Cardiac muscle cell (in vitro differentiated cells and primary cell): ENCODE measurements at places on chromosomes 16 and 17.

- DNase-seq, result no peak
These were observed 366.2 kb upstream of the TNRC6C start for GRCh38 chr17:77592106-77592865.

- DNase-seq, result peak; percentile 98
These were observed 31.9 kb downstream of the NMT1 start for GRCh38 chr17:45092911-45093430.

DNA sequence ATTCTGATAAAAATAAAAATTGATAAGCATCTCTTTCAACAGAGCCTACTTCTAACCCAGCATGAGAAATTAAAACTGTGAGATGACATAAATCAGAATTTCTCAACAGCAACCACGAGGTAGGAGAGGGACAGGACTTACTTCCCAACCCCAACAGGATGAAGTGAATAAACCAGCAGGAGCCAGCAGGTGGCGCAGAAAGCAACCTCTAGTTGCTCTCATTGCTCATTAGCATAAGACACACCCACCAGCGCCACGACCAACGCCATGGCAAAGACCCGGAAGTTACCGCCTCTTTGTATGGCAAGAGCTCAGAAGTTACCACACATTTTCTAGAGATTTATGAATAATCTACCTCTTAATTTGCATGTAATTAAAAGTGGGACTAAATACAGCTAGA lies 189.4 kb upstream of the CDH8 start:
- peak; percentile 3 for DNase-seq

DNA sequence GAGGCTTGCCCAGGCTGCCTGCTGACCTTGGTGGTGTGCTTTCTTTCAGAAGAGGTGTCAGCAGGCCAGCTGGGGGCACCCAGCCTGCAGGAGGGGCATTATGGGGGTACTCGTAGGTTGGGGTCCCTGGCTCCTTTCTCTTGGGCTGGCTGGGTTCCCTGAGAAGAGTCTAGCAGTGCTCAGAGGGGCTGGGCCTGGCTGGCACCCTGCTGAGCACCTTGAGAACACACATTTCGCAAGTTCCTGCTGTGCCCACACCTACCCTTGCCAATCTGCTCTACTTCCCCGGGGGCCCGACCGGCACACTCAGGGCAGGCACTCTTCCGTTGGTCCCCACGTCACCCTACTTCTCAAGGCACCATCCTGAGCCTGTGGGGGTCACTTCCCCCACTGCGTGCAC lies 5.1 kb downstream of the CEMP1 start:
- no peak for DNase-seq

- peak; percentile 73 for DNase-seq
These were observed 73.6 kb downstream of the IL21R start for GRCh38 chr16:27475561-27475960.

DNA sequence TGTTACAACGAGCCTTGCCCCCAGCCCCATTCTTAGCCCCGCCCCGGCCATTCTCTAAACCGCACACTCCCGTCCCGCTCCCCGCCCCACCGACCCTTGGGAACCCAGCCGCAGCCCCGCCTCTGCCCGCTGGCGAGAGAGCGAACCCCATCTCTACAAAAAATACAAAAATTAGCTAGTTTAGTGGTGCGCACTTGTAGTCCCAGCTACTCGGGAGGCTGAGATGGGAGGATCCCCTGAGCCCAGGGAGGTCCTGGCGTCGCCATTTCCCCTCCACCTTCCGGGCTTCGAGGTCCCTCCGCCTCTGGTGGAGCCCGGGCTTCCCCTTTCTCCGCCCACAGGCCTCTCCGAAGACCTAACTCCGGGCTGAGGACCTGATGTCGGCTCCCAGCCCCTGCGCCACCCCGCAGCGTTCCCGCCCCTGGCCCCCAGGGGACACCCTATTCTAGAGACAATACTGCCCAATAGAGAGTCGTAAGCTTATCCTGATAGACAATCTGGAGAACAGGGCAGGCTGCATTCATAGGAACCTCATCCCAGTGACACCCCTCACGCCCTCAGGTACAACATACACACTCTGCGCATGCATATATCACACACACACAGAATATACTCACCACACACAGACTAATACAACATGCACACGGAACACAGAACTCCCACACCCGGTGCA lies 480 bp upstream of the PROCA1 start:
- DNase-seq, result peak; percentile 51

DNA sequence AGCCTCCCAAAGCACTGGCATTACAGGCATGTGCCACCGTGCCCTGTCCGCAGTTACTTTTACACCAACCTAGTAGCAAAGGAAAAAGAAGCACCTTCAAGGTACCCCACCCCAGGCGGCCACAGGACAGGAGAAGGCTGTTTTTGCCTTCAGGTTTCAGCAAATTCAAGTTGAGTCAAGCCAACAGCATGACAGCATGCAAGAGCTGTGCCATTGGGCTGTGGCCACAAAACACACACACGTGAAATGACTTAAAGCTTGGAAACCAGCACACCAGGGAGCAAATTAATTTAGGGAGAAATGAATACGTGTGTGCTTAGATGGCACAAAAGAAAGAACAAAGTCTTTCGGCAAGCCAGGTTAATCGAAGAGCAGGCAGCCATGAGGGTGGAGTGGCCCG lies 39.7 kb downstream of the ERCC4 start:
- DNase-seq, result no peak

DNA sequence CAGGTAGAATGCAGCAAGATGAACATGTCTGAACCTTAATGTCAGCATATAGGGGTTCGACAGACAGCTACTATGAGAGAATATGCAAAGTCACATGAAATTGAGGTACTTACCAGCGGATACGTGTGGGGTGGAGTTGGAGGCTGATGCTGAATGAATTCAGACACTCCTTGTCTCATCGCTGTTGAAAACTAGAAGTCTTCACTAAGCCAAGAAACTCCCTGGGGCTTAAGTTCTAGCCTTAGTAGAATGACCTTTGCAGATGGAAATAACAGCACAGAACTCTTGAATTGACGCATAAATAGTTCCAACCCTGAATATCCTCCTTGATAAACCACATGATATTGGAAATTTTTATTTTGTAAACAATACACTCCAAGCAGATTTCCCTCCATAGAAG lies 32.9 kb upstream of the MYOCD start:
- no peak for DNase-seq

- no peak for DNase-seq
These were observed 61.4 kb downstream of the CREBBP start for GRCh38 chr16:3819175-3819527.

GRCh38 chr17:61647047-61647446 lies 56.0 kb upstream of the NACA2 start:
- DNase-seq, result no peak

DNA sequence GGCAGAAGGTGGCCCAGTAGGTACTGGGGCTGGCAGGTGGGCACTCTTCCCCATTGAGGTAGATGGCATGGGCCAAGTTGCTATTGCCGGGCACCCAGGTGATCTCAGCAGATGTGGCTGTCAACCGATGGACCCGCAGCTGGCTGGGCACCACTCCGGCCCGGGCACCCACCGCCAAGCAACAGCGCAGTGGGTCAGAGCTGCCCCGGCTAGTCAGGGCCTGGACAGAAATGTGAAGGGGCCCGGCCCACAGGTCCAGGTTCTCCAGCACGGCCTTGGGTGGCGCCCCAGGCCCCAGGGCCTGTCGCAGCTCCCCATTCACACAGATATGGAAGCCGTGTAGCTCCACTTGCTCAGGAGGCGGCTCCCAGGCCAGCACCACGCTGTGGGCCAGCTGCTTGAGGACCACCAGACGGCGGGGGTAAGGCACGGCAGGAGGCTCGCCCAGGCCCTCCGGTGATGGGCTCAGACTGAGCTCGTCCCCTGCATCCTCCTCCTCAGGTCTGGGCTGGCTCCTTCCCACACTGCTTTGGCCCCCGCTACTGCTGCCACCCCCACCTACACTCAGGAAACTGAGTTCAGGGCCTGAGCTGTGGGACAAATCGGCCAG lies 16.5 kb downstream of the TSPOAP1 start:
- DNase-seq, result no peak

- no peak for DNase-seq
These were observed 160.3 kb upstream of the RPH3AL start for GRCh38 chr17:512926-513325.

DNA sequence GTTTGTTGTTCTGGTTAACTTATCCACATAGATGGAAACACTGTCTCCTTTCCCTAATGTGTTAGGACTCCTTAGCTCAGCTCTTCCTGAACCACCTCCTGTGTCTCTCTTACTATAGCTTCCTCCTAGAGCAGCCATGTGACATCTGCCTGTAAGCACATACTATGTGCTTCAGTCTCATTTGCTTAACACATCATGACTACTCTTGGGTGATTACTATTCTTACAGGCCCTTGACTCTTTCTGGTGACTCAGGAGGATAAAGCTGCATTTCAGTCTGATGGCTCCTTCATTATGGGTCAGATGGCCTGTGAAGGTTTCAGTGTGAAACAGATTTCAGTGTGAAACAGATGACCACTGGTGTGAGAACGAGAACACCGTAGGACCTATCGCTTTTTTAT lies 320 bp upstream of the KRTAP4-2 start:
- no peak for DNase-seq

DNA sequence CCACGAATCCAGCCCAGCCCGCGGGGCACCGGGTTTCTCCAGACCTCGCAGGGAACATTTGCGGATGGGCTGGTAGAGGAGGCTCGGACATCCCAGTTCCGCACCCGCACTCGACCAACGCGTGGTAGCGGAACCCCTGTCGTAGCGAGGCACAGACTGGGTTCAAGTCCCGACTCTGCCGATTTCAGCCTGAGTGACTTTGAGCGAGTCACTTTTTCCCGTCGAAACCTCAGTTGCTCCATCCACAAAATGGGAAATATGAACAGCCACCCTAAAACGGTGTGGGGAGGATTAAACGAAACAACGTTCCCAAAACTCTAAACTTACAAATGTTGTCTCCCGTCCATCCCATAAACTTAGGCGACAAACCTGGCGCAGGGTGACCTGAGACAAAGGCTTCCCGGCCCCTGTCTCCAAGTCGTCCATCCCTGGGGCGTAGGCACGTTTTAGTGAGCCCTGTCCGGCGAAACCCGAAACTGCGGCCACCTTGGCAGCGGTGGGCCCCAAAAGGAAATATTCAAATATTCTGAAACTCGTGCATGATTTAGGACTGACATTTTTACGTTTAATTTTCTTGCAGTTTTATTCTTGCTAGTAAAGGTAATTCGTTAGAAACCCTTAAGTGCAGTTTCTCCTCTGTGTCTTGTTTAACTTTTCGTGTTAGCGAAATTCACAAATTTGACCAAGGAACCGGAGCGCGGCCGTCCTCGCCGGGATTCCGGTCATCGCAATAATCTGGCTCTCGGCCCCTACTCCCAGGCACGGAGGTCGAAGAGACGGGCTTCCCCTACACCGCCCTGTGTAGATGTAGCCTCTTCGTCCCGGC lies 1.9 kb upstream of the MLLT6 start:
- no peak for DNase-seq

DNA sequence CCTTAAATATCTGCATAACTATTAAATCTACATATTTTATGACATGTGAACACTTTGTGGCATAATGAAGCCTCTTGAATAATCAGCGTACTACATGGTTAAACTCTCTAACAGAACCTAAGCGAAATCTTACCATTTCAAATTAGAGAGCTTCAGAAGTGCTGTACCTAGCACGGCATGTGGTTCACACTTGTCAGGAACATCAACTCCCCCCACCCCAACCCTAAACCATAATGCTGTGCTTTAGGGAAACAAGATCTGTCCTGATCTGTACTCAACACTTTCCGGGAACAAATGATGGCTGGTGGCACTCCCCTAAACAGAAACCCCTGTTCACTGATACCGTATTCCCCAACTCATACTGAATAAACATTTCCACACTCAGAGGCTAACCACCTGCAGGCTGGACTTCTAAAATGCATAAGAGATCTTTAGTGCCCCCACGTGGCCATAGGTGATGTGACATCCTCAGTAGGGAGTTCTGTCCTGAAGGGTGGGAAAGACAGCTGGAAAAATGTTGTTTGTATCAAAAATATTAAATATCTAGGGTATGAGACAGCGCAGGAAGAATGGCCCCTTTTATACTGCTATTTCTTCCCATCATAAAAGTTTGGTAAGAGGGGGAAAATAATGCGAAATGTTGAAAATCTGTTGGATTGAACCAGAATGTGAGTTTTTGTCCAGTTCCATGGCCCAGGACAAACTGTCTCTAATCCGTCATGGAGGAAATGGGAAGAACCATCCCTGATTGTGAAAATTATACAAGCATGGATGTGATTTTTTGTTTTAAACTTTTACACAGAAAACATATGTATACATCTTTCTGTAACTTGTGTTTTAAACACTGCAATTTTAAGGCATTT lies 88.6 kb downstream of the USP31 start:
- DNase-seq, result peak; percentile 75

GRCh38 chr17:3683054-3683511 lies 12.9 kb downstream of the P2RX5 start:
- peak; percentile 37 for DNase-seq

DNA sequence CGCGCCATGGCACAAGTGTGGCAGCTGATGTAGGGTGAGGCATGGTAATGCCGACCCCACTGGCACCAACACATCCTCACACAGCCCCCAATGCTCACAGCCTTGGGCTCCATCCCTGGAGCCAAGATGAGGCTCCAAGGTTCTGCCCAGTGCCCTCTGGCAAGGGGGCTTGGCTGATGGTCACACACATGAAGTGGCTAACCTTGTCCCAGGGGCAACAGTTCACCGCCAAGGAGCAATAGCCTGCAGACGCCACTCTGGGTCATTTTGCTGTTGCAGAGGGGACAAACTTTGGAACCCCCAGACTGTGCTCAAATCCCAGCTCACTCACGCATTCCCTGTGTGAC lies 26.8 kb downstream of the TNFRSF13B start:
- DNase-seq, result no peak

DNA sequence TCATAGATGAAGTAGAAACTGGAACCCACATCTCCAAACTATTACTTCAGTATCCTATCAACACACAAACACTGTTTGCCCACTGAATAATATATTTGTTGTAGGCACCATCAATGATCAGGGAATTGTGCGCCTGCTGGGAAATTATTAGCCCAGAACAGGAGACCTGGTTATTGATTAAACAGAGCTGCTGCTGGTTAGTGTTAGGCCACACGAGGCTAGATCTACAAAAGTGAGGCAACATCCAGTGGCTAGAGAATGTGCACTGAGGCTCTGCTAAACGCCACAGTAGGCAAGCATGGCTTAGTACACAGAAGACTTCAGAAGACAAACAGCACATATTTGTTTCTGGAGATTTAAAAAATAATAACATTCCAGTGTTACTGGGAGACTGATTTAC lies 11.0 kb downstream of the ABHD15 start:
- no peak for DNase-seq

GRCh38 chr16:46733319-46733830 lies 14.8 kb downstream of the MYLK3 start:
- DNase-seq, result no peak
